ENCODE measurements at places on chromosomes 5 and 9.

DNA sequence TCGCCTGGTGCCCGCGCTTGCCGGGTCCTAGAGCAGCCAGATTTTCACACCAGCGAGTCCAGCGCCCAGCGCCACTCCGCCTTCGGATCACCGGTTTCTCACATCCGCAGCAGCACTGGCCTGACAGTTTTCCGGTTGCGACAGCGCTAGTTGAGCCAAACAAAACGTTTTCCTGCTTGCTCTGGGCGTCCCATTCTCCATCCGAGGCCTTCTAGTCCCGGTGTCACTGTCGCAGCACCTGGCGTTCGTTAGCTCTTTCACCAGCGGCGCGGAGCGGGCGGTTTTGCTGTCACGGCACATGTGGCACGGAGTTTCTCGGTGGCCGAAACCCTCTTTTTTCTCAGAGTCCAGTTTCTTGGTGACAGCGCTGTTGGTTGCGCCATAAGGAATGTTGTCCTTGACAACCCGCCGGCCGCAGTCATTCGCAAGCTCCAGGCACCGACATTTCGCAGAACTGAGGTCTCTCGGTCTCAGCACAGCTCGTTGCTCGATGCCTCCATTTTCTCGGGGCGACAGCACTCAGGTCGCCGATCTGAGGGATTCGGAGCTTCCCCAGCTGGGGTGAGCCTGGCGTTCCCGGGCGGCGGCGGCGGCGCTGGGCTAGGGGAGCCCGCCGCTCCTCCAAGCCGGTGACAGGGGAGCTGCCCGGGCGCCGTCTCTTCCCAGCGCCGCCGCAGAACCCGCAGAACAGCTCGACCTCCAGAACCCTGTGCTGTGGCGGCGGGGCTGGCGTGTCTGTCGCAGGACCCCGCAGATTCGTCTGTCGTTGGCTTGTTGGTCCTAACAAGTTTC, 47.8 kb downstream of the ANXA2R start:
- DNase-seq: peak; percentile 39

GRCh38 chr5:42854795-42855194, 43.1 kb upstream of the SELENOP start:
- DNase-seq: no peak

GRCh38 chr9:129875687-129876395, 40.6 kb downstream of the USP20 start:
- no peak for DNase-seq

DNA sequence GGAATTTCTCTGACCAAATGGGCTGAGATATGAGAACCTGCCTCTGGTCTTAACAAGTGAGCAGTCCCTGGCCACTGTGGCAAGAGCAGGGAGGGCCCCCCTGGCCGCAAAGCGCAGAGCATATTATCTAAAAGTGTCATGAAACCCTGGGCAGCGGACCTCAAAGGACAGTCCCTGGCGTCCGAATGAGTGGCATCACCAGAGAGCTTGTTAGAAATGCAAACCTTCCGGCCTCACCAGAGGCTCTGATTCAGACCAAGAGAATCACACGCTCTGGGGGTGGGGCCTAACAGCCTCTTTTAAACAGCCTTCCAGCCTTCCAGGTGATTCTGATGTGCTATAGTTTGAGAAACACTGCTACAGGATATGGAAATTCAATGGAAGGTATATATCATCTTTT, 10.9 kb downstream of the PTPN3 start:
- no peak for DNase-seq

- no peak for DNase-seq
Measured at GRCh38 chr5:67844924-67845323, 370.6 kb upstream of the PIK3R1 start.

DNA sequence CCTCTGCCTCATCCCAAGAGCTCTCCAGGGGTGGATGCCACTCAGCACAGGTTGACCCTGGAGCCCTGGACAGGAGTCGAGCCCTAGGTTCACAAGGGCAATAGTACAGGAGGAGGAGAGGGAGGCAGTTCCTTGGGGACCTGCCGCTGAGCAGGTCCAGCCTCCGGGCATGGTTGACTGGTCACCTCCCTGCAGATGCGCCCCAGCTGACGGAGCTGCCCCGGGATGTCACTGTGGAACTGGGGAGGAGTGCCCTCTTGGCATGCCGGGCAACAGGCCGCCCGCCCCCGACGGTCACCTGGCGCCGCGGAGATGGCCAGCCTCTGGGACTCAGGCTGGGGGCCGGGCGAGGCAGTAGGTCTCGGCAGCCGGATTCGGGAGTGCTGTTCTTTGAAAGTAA, 53.7 kb downstream of the HMCN2 start:
- no peak for DNase-seq

DNA sequence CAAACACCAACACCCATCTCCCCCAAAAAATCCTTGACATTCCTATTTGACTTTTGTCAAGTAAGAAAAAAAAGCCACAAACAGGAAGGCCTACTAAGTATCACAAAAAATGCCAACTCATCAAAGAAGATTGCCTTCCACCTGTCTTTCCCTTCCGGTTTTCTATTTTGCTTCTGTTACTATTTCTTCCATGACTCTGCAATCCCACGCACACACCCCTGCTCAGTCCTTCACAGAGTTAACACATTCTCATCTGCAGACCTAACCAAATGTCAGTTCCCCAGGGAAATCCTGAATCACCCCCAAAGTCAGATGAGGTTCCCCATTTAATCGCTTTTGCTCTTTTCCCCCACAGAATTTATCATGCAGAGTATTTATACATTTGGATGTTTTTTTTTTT, 15.1 kb downstream of the LPAR1 start:
- DNase-seq: no peak

- DNase-seq: no peak
Measured at GRCh38 chr5:114949756-114950155, 220.0 kb downstream of the TRIM36 start.

- no peak for DNase-seq
Measured at GRCh38 chr5:179233909-179234562, 111.2 kb downstream of the ADAMTS2 start.

DNA sequence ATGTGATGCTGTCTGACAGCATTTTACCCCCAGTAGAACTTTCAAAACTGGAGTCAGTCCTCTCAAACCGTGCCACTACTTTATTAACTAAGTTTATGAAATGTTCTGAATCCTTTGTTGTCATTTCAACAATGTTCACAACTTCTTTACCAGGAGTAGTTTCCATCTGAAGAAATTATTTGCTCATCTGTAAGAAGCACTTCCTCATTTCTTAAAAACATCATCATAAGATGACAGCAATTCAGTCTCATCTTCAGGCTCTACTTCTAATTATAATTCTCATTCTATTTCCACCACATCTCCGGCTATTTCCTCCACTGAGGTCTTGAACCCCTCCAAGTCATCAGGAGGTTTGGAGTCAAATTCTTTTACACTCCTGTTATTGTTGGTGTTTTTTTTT, 2.3 kb upstream of the TAS2R1 start:
- DNase-seq: no peak

- DNase-seq: no peak
Measured at GRCh38 chr9:35341021-35341420, 148.9 kb upstream of the RUSC2 start.

DNA sequence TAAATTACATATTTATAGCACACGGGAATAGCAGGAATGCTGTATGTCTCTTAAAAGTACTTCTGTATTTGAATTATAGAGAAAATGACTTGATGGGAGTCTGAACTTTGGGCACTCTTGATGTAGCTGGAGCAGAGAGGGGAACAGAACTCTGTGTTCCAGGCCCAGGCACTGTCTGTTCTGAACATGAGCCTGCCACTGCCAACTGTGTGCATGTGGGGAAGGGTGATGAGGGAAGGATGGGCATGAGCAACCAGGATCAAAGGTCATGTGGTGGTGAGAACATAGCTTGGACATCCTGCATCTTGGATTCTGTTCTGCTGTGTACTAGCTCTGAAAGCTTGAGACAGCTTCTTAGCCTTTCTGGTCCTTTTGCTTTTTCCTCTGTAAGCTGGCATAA, 16.4 kb upstream of the ZBED3 start:
- no peak for DNase-seq

GRCh38 chr5:91145333-91145620, 237.8 kb downstream of the ARRDC3 start:
- no peak for DNase-seq

DNA sequence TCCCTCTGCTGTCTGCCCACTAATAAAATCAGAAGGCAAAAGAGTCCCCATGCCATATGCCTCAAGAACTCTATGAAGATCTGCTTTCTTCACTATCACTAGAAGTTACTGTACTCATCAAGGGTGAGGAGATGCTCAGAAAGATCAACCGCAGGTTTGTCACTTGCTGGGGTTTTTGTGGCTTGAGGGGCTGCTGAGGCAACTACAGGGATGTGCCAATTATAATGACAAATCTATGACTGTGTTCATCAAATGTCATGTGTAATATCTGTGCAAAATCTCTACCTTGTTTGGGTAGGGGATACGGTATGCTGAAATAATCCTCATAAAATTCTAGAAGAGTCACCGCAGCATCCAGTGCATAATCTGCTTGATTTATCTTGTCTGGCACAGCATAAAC, 13.0 kb downstream of the ERAP1 start:
- no peak for DNase-seq

GRCh38 chr5:135535820-135536801, at the start of gene NEUROG1:
Gene NEUROG1, minus strand, starts transcription at chr5:135535964. Its CDS starts 274 bp downstream, at chr5:135535690.
- no peak for DNase-seq

DNA sequence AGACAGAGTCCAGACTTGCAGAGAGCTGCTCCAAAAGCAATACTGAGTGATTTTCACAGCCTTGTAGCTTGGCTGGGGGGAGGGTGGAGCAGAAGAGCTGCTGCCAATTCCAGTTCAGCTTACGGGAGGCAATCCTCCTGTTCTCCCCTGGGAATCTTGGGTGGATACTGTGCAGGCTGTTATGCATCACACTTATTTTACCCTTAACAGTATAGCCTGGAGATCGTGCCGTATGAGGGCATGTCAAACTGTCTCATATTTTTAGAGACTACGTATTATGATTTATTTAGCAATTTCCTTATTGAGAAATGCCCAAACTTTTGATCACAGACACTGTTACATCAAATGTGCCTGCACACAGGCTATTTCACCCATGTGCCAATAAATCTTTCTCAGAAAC, 85.2 kb downstream of the BASP1 start:
- DNase-seq: no peak

- no peak for DNase-seq
Measured at GRCh38 chr9:79408617-79409016, 163.1 kb upstream of the TLE4 start.

DNA sequence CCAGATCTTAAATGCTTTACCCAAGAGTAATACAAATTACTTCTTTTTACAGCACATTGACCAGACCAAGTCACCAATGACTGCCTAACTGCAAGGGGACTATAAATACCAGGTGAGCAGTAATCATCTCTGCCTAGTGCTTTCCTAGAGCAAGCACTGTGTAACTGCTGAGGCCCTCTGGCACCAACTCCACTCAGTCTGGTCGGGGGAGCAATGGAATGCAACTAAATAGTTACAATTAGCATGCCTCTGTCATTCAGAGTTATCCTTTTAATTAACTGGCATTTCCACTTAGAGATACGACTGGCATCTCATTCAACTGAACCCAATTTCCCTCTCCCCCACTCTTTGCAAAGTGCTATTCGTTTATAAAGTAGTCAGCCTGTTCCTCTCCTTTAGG, 1309.1 kb upstream of the DMAC1 start:
- DNase-seq: no peak

- DNase-seq: no peak
Measured at GRCh38 chr5:166370928-166371690, 1920.3 kb upstream of the WWC1 start.

DNA sequence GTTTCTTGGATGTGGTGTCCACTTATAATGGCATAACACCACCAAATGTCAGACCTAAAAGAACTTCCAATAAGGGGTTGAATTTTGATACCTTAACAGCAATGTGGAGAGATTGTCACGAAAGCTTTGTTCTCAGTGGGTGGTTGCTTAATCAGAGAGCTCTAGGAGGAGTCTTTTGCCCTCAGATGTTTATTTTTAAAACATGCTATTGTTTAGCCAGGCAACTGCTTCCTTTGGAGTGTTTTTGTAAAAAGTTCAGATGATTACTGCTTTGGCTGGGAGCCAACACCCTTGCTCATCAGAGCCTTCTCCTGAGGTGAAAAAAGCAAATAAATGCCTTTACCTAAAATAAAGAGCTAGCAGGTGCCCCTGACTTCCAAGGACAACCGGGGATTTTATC, 65.0 kb downstream of the SLC1A1 start:
- DNase-seq: no peak

GRCh38 chr5:15320871-15321270, 179.1 kb upstream of the FBXL7 start:
- no peak for DNase-seq

DNA sequence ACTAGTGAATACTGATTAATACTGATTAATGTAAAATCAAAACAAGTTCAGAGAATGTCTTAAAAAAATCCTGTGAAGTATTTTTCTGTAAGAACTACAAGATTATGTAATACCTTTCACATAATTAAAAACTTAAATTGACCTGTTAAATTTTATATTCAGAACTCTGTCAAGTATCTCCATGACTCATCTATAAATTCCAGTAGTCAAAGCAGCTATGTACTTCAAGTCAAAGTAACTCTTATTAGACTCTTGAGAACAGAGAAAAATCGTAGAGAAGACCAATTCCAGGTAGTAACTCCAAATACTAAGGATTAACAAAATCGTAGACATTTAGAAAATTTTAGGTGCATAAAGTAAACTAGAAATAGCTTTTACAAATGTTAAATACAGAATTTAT, 77.1 kb downstream of the HOMER1 start:
- DNase-seq: no peak

- DNase-seq: no peak
Measured at GRCh38 chr9:80871596-80871995, 817.8 kb downstream of the TLE1 start.
